ENCODE measurements at places on chromosomes 3 and 15. TPM values are rescaled to one million over a fixed set of nuclear protein-coding genes. Genes with fewer than 3 reads are reported as not detected.

Gene LYZL4
- not detected for total RNA-seq

Gene PLA2G4F
- not detected for total RNA-seq

Gene LRRC31
- total RNA-seq: not detected

Gene ATP10A
- not detected for total RNA-seq

Gene IL1RAP
- total RNA-seq: 11.7 TPM

Data from myometrial cell (primary cell).